Right renal cortex interstitium (tissue), 3 donors: ENCODE measurements at places on chromosomes 16 and 17.

GRCh38 chr16:72108353-72109102, 14.9 kb downstream of the DHX38 start:
- DNase-seq, result no peak

- no peak for DNase-seq
Measured at GRCh38 chr16:50462793-50463507, 85.2 kb upstream of the NKD1 start.

DNA sequence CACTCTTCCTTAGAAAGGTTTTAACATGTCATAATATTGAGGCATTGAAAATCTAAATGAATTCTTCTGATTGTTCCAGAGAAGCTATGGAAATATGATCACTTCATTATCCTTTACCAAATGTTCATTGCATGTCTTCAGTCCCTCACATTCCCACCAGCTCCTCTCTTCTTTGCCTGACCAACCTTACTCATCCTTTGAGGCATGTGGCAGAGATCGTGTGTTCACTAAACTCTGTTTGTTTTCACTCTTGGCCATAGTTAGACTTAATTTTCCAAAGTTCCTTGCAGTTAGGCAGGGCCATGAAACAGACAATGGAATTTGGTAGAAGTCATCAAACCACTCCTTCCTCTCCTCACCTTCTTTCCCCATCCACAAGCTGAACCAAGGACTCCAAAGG, 266.5 kb upstream of the HSBP1 start:
- DNase-seq, result no peak

DNA sequence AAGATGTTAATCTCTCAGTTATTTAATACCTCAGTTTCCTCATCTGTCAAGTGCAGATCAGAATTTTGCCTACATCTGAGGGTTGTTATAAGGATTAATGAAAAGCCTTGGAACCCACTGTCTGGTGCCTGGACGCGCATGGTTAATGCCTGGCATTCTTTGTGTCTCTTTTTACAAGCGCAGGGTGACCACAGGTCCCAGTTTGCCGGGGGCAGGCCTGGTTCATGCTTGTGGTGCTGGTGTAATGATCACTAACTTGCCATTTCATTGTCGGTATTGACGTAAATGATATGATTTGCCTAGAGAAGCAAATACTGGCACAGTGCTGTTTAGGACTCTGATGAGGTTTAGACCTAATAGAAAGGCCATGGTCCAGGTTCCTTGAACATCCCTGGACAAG, 23.1 kb downstream of the MRC2 start:
- DNase-seq, result no peak
